Activated CD8-positive, alpha-beta memory T cell treated with anti-CD3 and anti-CD28 coated beads for 4 hours (primary cell): ENCODE measurements at places on chromosomes 16 and 17.
A peak's percentile ranks its signal among the peaks of the same experiment; 100 is the strongest.

- no peak for DNase-seq
Measured at GRCh38 chr16:72050769-72051464, 3.4 kb upstream of the HP start.

DNA sequence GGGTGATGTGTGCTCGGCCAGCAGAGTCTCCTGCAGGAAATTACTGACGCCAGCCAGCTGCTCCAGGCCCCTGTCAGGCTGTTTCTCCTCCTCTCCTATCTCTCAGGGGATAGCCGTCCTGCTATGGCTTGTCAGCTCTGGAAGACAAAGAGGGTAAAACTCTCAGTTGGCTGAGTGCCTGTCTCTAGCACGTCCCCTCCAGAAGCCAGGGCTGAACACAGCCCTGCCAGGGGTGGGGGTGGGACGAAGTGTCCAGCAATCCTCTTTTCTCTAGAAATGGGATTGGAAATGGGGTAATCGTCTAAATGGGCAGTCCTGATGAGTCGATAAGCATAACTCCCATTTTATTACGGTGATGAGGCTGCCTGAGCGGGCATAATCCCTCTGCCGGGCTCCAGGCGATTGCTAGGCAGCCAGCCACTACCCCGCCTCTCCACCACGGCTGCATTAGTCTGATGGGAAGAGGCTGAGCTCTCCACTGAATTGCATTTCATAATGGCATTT lies 89.1 kb upstream of the GNAO1 start:
- no peak for DNase-seq

DNA sequence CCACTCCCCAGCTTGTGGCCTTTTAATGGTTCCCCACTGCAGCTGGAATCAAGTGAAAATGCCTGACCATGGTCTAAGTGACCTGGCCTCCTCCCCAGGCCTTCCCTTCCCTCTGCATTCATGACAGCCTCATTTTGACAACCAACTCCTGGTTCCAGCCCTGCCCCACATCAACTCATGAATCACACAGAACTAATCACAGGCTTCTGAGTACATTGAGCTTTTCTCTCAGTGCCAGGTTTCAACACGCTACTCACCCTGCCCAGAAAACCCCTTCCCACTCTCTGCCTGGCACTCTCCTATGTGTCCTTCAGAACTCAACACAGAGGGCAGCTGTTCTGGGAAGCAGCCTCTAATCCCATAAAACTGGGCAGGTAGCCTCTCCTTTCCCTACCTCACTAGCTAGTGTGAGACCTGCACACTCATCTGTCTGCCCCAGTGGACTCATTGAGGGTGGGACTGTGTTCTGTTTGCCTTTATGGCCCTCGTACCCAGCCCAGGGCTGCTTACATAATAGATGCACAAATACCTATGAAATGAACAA lies 313.6 kb downstream of the GRIN2A start:
- no peak for DNase-seq

DNA sequence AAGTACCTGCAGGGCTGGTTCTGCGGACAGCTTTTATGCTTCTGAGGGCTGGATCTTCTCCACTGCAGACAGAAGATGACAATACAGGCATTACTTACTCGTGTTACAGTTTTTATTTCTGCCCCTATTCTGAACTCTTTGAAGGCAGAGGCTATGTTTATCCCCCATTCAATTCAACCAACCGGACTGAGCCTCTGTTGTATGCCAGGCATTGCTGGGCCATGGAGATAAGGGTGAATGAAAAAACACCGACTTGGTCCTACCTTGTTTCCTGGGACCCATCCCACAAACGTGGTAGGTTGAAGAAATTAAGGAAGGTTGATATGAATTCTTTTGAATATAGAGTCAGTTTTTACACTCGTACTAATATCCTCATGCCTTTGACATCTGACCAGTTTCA lies 10.0 kb upstream of the HP start:
- no peak for DNase-seq

- no peak for DNase-seq
Measured at GRCh38 chr17:32497431-32498205, 10.8 kb downstream of the CDK5R1 start.

DNA sequence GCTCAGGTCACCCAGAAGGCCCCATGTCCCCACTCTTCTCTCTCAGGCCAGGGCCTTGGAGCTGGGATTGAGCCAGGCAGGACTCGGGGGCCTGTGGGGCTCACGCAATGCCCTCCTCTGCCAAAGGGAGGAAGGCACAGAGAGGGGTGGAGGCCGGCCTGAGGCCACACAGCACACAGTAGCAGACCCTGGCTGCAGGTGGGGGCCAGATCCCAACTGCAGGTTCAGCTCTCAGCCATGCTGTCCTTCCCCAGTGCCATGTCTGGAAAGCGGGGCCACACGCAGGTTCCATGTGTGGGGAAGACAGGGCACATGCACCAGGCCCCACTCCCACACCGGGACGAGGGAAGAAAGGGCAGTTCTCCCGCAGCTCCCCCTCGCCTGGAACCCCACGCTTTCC lies 33.3 kb upstream of the ZFPM1 start:
- DNase-seq: no peak

DNA sequence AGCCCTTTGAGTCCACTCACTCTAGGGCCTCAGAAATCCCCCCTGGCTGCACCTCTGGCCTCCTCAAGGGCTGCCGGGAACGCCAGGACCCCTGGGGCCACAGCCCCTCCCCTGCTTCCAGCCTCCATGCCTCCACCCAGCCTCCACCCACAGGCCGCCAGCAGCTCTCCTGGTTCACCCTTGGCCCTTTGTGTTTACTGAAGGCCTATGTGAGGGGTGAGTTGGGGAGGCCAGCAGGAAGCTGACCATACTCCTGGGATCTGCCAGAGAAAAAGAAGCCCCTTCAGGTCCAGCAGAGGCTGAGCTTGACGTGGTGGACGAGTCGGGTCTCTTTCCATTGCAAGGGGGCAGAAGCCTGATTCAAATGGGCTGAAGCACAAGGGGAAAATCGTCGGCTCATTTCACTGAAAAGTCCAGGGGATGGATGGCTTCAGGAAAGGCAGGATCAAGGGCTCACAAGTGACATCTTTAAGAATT lies 18.3 kb upstream of the ATP2A3 start:
- DNase-seq: no peak

GRCh38 chr17:49051269-49051668 lies 54.1 kb downstream of the IGF2BP1 start:
- DNase-seq: no peak

DNA sequence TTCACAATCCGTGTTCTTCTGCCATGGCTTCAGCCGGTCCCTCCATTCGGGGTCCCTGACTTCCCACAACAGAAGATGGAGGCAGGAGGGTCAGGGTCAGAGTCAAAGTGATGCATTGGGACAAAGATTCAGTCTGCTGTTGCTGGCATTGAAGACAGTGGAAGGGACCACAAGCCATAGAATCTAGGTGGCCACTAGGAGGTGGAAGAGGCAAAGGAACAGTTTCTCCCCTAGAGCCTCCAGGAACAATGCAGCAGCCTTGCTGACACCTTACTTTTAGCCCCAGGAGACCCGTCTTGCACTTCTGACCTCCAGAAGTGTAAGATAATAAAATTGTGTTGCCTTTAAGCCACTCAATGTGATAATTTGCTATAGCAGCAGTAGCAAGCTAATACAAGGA lies 55.9 kb downstream of the MFSD11 start:
- DNase-seq: no peak

- DNase-seq: no peak
Measured at GRCh38 chr16:53756275-53756996, 52.5 kb downstream of the FTO start.

GRCh38 chr17:76388966-76389888 lies 4.8 kb downstream of the SPHK1 start:
- DNase-seq: no peak

- DNase-seq: no peak
Measured at GRCh38 chr16:89853306-89853993, 19.9 kb upstream of the TCF25 start.

- no peak for DNase-seq
Measured at GRCh38 chr16:64234200-64234599, 887.7 kb downstream of the CDH11 start.

DNA sequence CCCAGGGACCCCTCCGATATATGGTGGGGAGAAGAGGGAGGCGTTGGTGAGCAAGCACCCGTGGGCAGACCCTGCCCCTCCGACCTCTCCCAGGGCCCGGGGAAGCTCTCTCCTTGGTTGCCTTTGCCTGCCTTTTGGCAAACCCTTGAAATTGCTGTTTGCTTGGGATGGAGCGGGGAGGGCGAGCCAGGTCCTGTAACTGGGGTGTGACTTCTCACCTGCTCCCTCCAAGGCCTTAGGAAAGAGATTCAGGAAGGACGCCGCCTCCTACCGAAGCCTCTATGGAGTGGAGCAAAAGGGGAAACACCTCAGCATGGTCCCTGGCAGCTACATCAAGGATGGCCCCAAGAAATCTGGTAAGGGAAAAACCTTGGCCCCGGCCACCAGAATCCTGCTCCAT lies 4.6 kb downstream of the C16orf78 start:
- no peak for DNase-seq

GRCh38 chr17:57585341-57586195 lies 159.5 kb downstream of the CCDC182 start:
- no peak for DNase-seq

GRCh38 chr17:72264682-72265405 lies 144.0 kb downstream of the SOX9 start:
- DNase-seq: no peak

DNA sequence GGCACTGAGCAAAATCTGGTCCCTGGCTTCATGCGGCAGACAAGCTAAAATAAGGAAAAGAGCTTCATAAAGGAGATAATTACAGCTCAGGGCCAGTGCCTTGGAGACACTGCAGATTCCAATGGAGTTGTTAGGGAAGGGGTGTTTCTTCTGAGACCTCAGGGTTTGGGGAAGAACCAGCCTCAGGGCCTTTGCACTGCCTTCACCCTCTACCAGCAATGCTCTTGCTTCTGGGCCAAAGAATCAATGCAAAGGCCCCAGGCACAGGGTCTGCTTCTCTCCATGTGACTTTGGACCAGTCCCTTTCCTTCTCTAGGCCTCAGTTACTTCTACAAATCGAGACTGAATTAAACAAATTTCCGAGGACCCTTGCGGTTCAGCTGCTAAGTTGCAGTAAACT lies 36.2 kb upstream of the GAN start:
- no peak for DNase-seq

DNA sequence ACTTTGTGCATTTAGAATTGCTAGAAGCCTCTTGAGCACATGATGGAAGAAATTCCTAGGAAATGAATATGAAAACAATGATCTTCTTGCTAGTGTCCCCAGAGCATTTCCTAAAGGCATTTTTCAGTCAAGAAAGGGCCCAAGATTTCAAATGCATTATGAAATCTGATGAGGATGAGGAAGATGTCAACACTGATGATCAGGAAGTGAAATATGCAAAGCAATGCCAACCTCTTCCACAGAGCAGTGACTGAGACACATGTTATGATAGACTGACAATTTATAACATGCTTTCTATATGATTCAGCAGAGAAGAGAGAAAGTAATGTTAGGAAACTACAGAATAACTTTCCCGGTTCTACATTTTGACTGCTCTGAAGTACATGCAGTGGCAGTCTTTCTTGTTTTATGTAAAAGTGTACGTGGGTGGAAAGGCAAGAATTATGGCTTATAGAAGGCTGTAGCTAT lies 859.1 kb upstream of the GOT2 start:
- no peak for DNase-seq

DNA sequence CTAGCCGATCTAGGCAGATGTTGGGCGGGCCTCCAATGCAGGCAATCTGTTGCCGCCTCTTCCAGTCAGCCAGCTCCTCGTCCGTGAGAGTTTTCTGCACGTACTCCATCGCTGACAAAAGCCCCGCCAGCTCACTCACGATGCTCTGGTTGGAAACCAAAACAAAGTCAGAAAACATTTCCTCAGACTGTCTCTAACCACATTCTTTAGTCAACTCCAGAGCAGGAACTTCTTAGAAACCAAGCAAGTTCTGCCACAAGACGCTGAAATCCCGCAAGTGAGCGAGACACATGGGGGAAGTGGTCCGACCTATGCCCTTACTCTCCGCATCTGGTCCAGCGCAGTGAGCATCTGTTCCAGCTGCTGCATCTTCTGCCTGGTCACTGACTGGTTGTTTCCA lies 49.1 kb downstream of the STAT5A start:
- DNase-seq: peak; percentile 33

DNA sequence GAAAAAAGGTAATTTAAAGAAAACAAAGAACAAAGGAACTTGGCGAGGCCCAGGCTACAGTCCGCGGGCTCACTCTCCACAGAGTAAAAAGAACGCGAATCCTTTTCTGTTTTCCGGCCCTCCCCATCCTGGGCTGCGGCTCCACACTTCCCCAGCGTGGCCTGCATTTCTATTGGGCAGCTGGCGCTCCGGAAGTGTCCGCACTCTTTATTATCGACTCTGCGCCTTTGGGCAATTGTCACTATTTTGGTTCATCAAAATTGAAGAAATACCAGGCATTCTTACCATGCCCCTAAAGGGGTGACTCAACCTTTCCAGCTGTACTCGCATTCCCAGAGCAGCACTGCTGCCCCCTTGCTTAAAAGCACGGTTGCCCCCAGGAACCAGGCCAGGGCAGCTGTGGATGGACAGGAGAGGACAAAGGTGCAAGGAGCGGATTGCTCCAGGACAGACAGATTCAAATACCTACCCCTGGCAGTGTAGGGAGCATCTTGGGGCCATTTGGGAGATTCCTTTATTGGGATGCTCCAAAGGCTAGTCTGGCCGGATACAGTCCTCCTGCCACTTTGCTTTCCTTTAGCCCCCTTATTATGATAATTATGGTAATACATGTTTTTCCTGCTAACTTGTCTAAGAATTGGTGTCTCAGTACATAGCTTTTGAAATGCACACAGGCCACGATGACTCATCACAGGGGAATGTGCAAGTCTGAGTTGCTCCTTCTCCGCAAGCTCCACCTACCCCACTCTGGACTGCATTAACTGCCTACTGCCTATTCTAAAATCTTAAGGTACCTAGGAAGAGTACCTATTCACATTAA lies 985 bp upstream of the SLFN12 start:
- DNase-seq: peak; percentile 62

DNA sequence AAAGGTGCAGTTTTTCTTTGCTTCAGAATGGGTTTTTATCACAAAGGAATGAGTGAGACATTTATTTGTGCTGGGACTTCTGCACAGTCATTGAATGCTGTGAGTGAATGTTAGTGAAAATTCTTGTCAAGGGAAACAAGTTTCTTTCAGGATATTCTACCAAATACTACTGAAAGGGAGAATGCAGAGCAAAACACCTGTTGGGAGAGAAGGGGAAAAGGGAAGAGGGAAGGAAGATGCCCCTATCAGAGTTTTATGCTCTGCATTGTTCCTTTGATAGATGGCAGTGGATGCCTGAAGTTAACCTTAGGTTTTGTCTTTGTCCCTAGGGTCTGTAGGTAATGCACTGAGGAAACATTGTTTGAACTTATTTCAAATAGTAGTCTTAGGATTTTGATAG lies 3.1 kb downstream of the GGNBP2 start:
- no peak for DNase-seq

GRCh38 chr16:54422159-54422558 lies 135.6 kb upstream of the IRX3 start:
- DNase-seq: no peak
